ENCODE measurements at places on chromosomes 4 and X.

- no peak for DNase-seq
Observed at GRCh38 chr4:67660418-67660817, 40.5 kb downstream of the UBA6 start.

GRCh38 chrX:153818571-153819383 lies 11.6 kb downstream of the PDZD4 start:
- peak; percentile 34 for DNase-seq

GRCh38 chr4:16677001-16677944 lies 221.2 kb downstream of the LDB2 start:
- no peak for DNase-seq

DNA sequence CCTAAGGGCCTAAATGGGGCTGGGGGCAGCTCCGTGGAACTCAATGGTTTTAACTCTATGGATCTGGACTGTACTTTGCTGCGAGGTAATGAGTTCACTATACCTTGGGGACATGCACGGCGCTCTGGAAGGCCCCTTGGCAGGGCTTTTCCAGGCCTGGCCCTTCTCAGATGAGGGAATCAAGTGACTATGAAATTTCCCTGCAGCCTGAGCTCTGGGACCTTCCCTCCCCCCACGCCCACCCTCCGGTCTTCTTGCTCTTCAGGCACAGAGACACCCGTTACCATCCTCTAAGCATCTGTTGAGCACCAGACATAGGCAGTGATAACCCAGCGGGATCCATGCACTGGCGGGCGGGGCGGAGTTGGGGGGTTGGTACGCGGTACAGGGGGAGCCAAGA lies 109.2 kb downstream of the PSAPL1 start:
- no peak for DNase-seq

GRCh38 chrX:25158635-25159034 lies 142.9 kb upstream of the ARX start:
- DNase-seq, result no peak

GRCh38 chr4:2289311-2289954 lies 27.5 kb upstream of the MXD4 start:
- DNase-seq, result no peak

DNA sequence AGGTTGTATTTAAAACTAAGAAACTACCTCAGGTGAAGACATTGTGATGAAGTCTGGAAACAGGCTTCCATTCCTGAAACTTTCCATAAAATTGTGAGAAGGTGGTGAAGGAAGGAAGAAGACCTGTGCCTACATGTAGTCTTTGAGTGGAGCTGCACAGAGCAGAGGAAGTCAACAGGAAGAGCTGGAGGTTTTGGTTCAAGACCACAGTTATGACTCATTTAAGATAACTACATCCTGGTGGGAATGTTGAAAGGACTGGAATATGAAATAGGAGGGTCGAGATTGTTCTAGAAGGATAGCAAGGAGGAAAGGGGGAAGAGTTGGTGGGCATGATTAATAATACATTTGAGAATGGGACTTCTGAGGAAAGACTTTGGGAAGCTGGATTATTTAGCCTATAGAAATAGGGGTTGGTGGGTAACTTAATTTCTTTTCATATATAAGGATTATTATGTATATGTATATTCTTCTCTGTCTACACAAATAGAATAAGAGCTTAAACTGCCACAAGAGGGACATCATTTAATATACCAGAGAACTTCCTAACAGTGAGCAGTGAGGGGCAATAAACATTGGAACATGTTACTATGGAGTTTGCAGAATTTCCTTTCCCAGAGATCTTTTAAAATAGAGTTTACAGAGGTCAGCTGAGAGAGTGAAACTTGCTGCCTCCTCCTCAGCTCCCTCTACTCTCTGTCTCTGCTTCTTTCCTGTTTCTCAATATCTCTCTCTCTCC lies 23.5 kb downstream of the AWAT2 start:
- peak; percentile 27 for DNase-seq

DNA sequence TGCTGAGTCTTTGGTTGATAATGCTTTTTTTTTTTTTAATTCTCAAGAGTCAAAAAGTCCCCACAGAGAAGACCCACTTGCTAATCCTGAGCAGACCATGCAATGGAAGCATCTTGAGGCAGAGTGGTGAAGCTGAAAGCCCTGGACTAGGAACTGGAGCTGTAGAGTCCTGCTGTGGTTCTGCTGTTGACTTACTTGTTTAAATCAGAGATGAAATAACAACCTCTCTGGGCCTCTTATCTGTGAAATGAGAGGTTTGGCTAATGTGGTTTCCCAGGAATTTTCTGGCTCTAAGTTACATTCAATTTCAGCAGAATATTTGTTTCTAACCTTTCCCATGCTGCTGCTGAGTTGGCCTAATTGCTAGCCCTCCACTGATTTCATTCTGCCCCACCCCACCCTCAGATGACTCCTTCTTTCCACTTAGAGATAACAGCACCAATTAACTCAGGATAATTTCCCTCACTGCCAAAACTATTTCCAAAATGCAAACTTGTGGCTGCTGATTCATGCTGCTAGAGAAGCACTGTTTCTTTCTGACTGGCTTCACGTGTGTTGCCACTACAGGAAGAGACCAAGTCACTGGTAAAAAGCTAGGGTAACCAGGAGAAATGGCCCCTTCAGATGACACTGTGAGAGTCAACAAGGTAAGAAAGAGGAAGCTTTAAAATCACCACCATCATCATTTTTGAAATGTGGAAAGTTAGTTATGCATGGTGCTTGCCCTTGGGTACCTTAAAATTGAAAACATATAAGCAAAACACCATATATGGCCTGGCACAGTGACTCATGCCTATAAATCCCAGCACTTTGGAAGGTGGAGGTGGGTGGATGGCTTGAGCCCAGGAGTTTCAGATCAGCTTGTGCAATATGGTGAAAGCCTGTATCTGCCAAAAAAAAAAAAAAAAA lies 326.4 kb downstream of the DCHS2 start:
- DNase-seq, result peak; percentile 98
